ENCODE measurements at places on chromosomes 16 and 17.

DNA sequence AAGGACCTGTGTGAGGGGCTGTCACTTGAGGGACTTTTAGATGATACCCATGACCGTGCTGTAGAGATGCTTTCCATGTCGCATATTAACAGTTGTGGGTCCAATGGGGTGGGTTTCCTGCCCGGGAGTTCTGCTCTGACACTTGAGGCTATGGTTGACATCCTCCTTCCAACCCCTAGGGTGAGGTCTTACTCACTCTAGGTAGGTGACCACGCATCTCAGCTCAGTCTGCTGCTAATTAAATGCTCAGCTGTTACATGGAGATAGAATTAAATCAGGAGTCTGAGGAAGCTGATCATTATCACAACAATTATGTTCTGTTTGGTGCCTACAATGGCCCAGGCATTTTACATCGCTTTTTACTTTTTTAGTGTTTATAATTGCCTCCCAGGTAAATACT, 40.2 kb downstream of the OSBPL7 start:
- no peak for DNase-seq

GRCh38 chr16:31004658-31005057, 5.8 kb downstream of the STX1B start:
- no peak for DNase-seq

GRCh38 chr17:45310380-45311324, 6.2 kb downstream of the MAP3K14 start:
- no peak for DNase-seq

DNA sequence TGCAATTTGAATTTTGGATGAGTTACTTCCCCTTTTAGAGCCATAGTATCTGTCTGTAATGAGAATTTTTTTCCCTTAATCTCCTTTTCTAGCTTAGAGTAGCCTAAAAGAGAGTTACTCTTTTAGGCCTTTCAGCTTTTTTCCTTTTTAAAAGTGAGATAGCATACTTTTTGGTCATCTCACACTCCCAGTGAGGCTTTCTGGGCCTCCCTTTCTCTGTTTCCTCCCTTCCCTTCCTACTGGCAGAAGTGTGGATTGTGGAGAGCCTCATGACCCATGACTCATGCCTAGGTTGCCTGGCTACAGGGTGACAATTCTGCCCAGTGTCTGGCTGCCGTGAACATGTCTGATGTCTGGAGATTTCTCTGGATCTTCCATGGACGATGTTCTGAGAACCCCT, 15.2 kb downstream of the KRT23 start:
- DNase-seq = no peak

- DNase-seq = no peak
Measured at GRCh38 chr16:87129771-87130170, 187.4 kb downstream of the C16orf95 start.

DNA sequence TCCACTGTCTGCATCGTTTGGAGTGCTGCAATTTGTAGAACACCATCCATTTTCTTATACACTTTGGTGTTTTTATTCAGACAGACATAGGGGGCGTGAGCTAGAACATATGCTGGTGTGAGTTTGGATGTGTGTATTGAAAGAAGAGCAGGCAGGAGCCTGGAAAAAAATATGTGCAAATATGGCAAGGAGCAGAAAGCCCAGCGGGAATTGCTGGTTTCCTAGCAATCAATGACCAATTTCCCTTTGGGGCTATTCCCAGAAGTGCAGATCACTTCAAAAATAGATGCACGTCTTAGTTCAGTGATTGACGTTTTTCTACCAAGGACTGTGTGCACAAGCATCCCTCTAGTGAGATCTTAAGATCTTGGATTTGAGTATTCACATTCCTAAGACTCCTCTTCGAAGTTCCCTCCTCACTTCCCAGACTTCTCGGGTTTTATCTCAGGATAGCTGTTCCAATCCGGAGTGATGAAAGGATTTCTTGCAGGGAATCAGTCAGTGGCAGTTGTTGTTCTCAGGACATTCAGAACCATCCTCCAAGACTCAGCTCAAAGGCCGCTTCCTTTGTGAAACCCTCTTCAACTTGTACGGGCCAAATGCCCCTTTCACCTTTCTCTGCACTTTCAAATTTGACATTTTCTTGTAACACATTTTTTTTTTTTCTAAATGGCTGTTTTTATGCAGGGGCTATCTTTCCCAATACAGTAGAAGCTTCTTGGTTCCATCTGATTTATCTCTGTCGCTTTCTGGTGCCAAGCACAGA, 268.7 kb upstream of the ASIC2 start:
- DNase-seq = no peak

- no peak for DNase-seq
Measured at GRCh38 chr16:55444754-55445485, 34.1 kb upstream of the MMP2 start.

- no peak for DNase-seq
Measured at GRCh38 chr16:27208796-27209195, 5.5 kb downstream of the KDM8 start.

- DNase-seq = peak; percentile 7
Measured at GRCh38 chr17:67628580-67629013, 89.1 kb upstream of the NOL11 start.

DNA sequence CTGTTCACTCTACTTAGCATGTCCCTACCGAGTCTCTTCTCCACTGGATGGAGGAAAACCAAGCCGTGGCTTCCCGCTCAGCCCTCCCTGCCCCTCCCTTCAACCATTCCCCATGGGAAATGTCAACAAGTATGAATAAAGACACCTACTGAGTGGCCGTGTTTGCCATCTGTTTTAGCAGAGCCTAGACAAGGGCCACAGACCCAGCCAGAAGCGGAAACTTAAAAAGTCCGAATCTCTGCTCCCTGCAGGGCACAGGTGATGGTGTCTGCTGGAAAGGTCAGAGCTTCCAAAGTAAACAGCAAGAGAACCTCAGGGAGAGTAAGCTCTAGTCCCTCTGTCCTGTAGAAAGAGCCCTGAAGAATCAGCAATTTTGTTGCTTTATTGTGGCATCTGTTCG, 2.8 kb upstream of the LPCAT2 start:
- DNase-seq = no peak

Measured in activated CD4-positive, alpha-beta T cell treated with anti-CD3 and anti-CD28 coated beads, Interleukin-2, amount 10 ng/mL, durations not matched to agents 7 days and 5 days (primary cell).